ENCODE measurements at places on chromosomes 5 and 9.

- no peak for DNase-seq
Observed at GRCh38 chr5:65390208-65390607, 91.5 kb downstream of the ADAMTS6 start.

- DNase-seq = no peak
Observed at GRCh38 chr5:97046270-97046982, 96.0 kb downstream of the LIX1 start.

DNA sequence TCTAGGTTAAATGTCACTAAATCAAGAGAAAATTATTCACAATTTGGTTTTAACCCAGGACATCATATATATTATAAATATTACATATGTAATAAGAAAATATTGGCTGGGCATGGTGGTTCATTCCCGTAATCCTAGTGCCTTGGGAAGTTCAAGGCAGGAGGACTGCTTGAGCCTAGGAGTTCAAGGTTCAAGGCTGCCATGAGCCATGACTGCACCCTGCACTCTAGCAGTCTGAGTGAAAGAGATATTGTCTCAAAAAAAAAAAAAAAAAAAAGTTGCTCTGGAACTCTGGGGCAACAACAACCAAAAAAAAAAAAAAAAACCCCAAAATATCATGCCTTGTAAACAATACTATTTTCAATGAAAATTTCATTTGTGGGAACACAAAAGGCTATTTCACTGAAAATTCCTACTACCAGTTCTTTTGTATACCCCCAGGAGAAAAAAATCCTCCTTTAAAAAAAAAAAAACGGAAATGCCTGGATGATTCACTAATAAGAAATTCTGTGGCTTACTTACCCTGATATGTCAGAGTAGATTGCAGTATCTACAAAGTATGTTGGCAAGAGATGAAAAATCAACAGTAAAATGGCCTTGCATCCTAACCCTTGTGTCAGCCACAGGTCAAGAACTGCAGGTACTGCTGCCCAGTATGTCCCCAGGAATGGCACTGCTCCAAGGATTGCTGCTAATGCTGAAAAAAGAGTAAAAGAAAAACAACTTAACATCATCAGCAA, 22.6 kb upstream of the CTNNAL1 start:
- no peak for DNase-seq

DNA sequence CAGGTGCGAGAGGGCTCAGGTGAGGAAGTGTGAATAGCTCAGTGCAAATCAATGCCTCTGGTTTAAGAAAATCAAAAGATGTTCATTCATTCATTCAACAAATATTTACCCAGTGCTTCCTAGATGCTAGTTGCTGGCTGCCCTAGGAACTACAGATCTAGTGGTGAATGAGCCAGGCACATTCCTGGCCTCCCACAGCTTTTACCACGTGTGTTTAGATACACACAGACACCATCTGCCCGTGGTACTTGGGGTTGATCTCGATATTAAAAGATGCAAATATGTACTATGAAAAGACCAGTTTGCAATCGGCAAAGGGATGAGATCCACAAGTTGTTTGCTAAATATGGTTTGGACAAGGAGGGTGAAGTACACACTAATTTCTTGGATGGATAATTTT, 78.2 kb downstream of the GTF3C4 start:
- no peak for DNase-seq

DNA sequence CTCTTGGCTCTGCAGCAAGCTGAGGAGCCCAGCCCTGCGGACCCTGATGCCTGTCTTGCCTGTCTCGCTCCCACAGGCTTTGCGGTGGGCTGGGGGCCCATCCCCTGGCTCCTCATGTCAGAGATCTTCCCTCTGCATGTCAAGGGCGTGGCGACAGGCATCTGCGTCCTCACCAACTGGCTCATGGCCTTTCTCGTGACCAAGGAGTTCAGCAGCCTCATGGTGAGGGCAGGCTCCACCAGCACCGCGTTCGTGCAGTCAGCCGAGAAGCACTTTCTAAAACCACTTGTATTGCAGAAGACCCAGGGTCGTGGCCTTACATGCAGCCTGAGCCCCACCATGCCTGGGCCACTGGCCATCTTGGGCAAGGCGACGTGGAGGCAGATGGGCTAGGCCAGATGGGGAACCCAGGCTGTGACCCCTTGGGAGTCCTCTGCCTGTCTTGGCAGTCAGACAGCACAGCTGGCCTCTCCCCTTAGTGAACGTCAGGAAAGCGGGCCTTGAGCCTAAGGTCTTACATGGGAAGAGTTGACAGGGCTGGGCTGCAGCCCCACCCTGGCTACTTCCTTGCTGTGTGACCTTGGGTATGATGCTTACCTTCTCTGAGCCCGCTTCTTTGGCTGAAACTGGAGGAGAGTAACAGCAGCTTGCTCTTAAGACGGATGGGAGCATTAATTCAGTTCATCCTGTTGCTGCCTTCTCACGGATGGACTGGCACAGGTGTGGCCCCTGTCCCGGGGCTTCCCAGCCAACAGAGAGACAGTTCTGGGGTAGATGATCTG, 8.6 kb downstream of the SLC2A8 start:
- DNase-seq = no peak

GRCh38 chr5:143359869-143360268, 43.6 kb downstream of the NR3C1 start:
- no peak for DNase-seq

GRCh38 chr5:94562327-94562971, 56.0 kb downstream of the KIAA0825 start:
- no peak for DNase-seq

DNA sequence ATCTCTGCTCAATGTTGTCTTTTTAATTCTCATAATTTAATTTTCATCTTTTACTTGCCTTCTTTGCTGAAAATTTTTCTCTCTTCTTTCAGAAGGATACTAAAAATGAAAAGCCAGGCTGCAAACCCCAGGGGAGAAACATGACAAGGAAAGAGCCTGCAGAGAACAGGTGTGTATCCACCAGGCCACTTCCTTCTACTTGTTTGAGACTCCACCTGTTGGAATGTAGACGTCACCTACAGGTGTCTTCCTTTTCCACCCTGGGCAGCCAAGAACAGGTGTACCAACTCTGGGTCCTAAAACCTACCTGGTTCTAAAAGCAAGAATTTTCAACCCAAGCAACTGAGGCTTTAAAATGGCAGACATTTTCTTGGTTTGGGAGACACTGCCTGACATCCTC, 166.8 kb downstream of the ATP10B start:
- DNase-seq = no peak

- no peak for DNase-seq
Observed at GRCh38 chr9:81317223-81317622, 372.1 kb downstream of the TLE1 start.

- no peak for DNase-seq
Observed at GRCh38 chr5:103353581-103353980, 95.0 kb downstream of the MACIR start.

DNA sequence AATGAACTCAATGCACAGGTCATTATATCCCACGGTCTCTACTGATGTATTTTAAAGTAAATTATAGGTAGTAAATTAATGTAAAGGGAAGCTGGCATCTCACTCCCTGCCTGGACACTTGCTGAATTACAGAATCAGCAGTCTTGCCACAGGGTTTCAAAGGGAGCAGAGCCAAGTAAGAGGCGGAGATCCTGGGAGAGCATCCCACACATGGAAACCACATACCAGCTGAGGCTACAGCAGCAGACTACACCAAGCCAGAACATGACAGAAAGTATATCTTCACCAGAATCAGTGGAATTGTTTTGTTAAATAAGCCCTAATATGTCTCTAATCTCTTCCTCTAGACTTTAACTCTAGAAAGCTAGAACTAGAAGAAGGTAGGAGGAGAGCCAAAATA, 1689.2 kb upstream of the WWC1 start:
- DNase-seq = no peak

- no peak for DNase-seq
Observed at GRCh38 chr5:101278011-101278687, 375.1 kb upstream of the ST8SIA4 start.

DNA sequence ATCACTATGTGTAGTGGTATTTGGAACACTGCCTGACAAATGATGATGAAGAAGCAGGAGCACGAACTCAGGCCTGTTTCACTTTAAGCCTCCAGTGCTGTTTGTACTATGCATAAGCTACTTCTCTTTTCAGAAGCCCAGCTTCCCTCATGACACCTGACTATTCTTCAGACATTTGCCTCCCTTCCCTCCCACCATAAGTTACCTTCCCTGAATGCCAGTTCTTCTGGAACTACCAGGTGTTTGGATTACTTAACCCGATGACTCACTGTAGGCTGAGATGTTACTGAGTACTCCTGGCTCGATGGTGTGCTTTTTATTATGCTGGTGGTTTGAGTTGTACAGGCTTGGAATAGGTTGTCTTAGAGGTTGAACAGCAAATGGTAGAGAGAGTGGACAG, 180.0 kb downstream of the SPATA31D1 start:
- DNase-seq = no peak

DNA sequence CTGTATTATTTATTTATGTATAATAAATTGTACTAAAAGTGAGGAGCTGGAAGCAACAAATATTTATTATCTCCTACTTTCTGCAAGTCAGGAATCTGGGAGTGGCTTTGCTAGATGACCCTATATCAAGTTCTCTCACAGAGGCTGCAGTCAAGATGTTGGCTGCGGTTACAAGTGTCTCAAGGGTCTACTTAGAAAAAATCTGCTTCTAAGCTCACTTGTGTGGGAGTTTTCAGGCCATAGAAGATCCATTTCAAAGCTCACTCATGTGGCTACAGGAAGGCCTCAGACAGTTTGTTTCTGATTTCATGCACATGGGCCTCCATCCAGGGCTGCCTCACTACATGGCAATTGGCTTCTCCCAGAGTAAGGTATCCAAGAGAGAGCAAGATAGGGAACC, 551.1 kb downstream of the CAAP1 start:
- no peak for DNase-seq

DNA sequence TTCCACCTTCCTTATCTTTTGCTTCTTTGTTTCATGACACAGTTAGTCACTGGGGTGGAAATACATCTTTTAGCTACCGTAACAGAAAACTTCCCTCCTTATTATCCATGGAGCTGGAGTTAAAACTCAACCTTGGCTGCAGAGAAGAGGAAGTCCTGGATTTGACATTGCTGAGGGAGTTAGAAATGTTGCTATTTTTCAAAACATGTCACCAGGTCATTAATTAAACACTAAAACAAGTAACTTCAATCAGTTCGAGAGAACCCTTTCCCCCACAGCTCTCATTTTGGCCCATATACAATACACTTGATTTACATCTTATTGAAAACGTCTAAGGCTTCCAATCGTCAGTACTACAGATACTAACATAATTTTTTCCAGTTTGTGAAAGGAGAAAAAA, 237.9 kb upstream of the CD180 start:
- DNase-seq = no peak
